ENCODE measurements at places on chromosomes 11 and 22. TPM values are rescaled to one million over a fixed set of nuclear protein-coding genes. Genes with fewer than 3 reads are reported as not detected.

Gene APOL3
- total RNA-seq = not detected

Gene GALNT18
- total RNA-seq = 14.4 TPM

Gene NR1H3
- 3.3 TPM for total RNA-seq

Gene EIF3F
- total RNA-seq = 194 TPM

Gene GUCY1A2
- total RNA-seq = under 0.01 TPM

Gene MYO7A
- total RNA-seq = 0.07 TPM

Gene KRTAP5-11
- total RNA-seq = not detected

Gene IRF7
- 7.8 TPM for total RNA-seq

Gene PACSIN2
- total RNA-seq = 37.6 TPM

Gene SHISAL1
- total RNA-seq = under 0.01 TPM

Gene CLMP
- 10.3 TPM for total RNA-seq

Gene MS4A4A
- total RNA-seq = not detected

Gene SYCE3
- not detected for total RNA-seq

Gene ARFGAP3
- total RNA-seq = 113 TPM

Gene ART1
- total RNA-seq = not detected

Gene RAB3IL1
- total RNA-seq = 2.0 TPM

Gene KMT5B
- total RNA-seq = 41.7 TPM

Gene EHBP1L1
- total RNA-seq = 54.0 TPM
